ENCODE measurements at places on chromosomes 6 and 20. TPM values are rescaled to one million over a fixed set of nuclear protein-coding genes. Genes with fewer than 3 reads are reported as not detected.

JPH2 gene
- 117 TPM for total RNA-seq

GSTA1 gene
- total RNA-seq, result not detected

DNA sequence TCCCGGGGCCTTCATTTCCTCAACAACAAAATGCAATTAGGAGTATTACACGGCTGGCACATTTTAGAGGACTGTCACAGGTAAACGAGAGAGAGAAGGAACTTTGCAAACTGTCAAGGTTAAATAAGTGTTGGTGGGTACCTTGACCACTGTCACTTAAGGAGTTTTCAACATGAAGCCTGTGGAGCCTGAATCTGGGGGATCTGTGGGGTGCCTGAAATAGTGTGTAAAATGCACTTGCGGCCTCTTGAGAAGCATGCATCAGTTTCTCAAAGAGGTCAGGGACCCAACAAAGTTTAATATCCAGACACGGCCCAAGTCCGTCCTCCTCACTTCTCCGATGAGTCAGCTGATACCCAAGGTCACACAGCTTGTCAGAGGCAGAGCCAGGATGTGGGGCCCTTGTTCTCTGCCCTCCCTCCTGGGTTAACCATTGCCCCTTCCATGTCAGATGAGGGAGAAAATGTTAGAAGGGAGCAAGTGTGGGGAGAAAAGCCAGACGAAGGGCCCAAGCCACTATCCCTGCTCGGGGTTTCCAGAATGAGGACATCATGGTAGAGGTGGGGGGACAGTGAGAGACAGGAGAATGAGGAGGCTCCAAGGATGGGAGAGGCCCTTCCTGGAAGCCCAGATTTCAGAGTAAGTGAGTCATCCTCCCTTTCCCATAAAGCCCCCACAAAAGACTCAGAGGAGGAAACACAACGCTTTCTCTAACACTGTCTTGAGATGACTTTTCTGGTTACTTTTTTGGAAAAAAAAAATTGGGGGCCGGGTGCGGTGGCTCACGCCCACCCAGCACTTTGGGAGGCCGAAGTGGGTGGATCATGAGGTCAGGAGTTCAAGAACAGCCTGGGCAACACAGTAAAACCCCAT lies 42.2 kb downstream of the C6orf132 start:
- H3K4me1 ChIP-seq, result peaks cover 3% of the 10 kb centered on the region
- H3K27ac ChIP-seq, result peak overlapping the region; percentile 16
- DNase-seq, result no peak

DNA sequence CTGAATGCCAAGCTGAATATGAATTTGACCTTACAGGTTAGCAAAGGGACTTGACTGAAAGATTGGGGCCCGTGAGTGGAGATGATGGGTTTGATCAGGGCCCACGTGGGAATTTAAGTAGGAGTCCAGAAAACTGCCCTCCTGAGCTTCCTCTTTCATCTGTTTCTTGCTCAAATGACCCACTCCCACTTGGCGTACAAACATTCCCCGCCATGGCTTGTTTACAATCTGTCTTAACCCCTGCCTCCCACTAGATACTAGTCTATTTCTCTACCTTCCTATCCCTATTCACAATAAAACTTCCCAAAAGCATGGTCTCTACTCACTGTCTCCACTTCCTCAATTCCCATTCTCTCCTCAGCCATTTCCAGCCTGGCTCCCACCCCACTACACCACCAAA lies 9.4 kb downstream of the MMP9 start:
- H3K27me3 ChIP-seq, result peaks cover 88% of the 10 kb centered on the region
- no peak overlapping the region for H3K27ac ChIP-seq
- no peak for DNase-seq
- H3K36me3 ChIP-seq, result no peaks in the 10 kb centered on the region

DNA sequence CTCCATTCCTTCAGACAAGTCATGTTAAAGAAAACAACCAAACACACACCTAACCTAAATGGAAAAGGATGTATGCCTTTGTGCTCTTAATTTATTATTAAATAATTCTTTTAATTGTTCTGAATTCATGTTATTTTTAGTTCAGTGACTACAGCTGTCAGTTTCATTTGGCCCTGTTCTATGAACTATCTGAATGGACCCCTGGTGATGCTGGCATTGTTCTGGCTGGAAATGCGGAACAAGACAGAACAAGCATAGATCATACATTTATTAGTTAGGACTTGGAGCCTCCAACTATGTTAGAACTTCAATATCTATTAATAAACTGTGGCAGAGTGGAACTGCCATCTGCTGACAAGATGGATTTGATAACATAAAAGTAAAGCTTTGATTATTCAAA lies 5.7 kb downstream of the MAP3K7 start:
- DNase-seq, result no peak
- H3K4me1 ChIP-seq, result peaks cover 41% of the 10 kb centered on the region
- no peak overlapping the region for H3K27ac ChIP-seq

- H3K4me1 ChIP-seq, result peaks cover 13% of the 10 kb centered on the region
- no peak overlapping the region for H3K4me3 ChIP-seq
Observed at GRCh38 chr6:139602577-139602976, 228.1 kb upstream of the CITED2 start.

GRCh38 chr6:143621876-143622605 lies 55.7 kb upstream of the PHACTR2 start:
- H3K4me1 ChIP-seq, result no peaks in the 10 kb centered on the region
- H3K27ac ChIP-seq, result no peak overlapping the region
- H3K4me3 ChIP-seq, result no peak overlapping the region
- DNase-seq, result no peak
- H3K27me3 ChIP-seq, result no peaks in the 10 kb centered on the region

DNA sequence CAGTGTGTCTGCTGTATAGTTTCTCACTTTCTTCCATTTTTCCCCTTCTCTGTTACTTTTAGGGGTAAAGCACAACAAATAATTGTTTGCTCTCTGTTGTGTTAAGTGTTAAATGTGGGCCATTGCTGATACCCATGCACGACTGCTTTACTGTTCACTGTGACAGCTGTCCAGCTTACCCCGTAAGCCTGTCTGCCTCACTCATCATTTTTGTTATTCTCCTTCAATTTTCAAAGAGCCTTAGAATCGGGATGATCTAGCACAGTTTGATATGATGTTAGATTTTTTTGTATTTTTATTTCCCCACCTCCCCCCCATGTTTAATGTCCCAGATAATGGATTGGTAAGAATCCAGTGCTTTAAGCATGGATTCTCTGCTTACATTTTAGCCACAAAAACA lies 41.2 kb upstream of the MLIP start:
- H3K4me1 ChIP-seq, result no peaks in the 10 kb centered on the region
- H3K27me3 ChIP-seq, result no peaks in the 10 kb centered on the region

DNA sequence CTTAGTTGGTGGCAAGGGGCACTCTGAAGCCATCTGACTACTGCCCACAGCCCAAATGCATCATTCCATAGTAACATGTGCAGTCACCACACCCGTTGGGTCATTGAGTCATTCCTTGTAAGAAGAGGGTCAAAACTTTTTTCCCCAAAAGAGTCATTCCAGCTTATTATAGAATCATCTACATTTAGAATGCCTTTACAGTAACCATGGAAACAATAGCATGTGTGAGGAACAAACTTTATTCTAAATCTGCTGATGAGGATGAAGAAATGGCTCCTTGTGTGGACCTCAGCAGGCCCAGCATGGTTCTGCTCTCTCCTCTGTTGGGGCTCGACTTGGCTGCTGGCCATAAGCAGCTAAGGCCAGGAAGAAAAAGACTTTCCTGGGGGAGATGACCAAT lies 111.2 kb upstream of the PTPRT start:
- no peaks in the 10 kb centered on the region for H3K36me3 ChIP-seq
- H3K4me3 ChIP-seq, result no peak overlapping the region
- H3K27ac ChIP-seq, result no peak overlapping the region
- DNase-seq, result no peak
- peaks cover 5% of the 10 kb centered on the region for H3K27me3 ChIP-seq

DNA sequence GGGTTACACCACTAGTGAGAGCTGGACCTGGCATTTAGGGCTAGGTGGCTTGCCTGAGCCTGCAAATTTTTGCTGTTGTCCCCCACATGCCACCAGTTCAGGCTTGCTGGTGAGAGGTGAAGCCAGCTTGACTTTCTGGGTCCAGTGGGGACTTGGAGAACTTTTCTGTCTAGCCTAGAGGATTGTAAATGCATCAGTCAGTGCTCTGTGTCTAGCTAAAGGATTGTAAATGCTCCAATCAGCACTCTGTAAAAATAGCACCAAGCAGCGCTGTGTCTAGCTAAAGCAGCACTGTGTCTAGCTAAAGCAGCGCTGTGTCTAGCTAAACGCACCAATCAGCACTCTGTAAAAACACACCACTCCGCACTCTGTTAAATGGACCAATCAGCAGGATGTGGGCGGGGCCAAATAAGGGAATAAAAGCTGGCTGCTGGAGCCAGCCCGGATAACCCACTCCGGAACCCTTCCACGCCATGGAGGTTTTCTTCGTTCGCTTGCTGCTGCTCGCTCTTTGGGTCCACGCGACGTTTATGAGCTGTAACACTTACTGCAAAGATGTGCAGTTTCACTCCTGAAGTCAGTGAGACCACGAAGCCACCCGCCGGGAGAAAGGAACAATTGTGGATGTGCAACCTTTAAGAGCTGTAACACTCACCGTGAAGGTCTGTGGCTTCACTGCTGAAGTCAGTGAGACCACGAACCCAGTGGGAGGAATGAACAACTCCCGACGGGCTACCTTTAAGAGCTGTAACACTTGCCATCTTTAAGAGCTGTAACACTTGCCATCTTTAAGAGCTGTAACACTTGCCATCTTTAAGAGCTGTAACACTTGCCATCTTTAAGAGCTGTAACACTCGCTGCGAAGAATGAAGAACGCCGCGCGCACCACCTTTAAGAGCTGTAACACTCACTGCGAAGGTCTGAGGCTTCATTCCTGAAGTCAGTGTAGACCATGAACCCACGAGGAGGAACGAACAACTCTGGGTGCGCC lies 27.3 kb downstream of the GMPR start:
- H3K4me3 ChIP-seq, result no peak overlapping the region
- no peak for DNase-seq
- no peak overlapping the region for H3K27ac ChIP-seq
- no peaks in the 10 kb centered on the region for H3K36me3 ChIP-seq
- H3K4me1 ChIP-seq, result no peaks in the 10 kb centered on the region
- no peaks in the 10 kb centered on the region for H3K27me3 ChIP-seq

DNA sequence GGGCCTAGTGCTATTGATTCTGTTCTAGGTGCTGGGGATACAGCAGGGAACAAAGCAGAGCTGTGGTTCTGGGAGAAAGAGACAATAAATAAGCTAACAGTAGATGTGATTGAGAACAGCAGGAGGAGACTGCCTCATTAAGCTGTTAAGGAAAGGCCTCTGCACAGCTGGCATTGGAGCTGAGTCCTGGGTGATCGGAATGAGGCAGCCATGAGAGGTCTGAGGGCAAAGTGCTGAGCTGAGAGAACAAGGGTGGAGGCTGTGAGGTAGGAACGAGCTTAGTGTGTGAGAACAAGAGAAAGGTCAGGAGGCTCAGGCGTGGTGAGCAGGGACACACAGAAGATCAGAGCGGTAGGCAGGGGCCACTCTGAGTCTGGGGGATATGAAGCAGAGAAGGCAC lies 18.3 kb downstream of the DDX27 start:
- no peak overlapping the region for H3K27ac ChIP-seq
- H3K4me1 ChIP-seq, result no peaks in the 10 kb centered on the region
- H3K4me3 ChIP-seq, result no peak overlapping the region
- H3K27me3 ChIP-seq, result no peaks in the 10 kb centered on the region
- peaks cover 13% of the 10 kb centered on the region for H3K36me3 ChIP-seq

GRCh38 chr20:7497985-7498384 lies 442.3 kb downstream of the HAO1 start:
- H3K27me3 ChIP-seq, result no peaks in the 10 kb centered on the region
- H3K4me3 ChIP-seq, result no peak overlapping the region
- no peak overlapping the region for H3K27ac ChIP-seq
- DNase-seq, result no peak
- peaks cover 7% of the 10 kb centered on the region for H3K4me1 ChIP-seq

GRCh38 chr6:162226803-162227202 lies 500.8 kb downstream of the PRKN start:
- H3K4me3 ChIP-seq, result no peak overlapping the region
- peak; percentile 17 for DNase-seq
- peaks cover 29% of the 10 kb centered on the region for H3K4me1 ChIP-seq
- H3K36me3 ChIP-seq, result no peaks in the 10 kb centered on the region

GRCh38 chr20:9516234-9516871 lies 2.0 kb downstream of the LAMP5 start:
- H3K27me3 ChIP-seq, result peaks cover 6% of the 10 kb centered on the region
- H3K4me1 ChIP-seq, result peaks cover 4% of the 10 kb centered on the region
- H3K4me3 ChIP-seq, result no peak overlapping the region
- DNase-seq, result no peak
- H3K36me3 ChIP-seq, result no peaks in the 10 kb centered on the region

DNA sequence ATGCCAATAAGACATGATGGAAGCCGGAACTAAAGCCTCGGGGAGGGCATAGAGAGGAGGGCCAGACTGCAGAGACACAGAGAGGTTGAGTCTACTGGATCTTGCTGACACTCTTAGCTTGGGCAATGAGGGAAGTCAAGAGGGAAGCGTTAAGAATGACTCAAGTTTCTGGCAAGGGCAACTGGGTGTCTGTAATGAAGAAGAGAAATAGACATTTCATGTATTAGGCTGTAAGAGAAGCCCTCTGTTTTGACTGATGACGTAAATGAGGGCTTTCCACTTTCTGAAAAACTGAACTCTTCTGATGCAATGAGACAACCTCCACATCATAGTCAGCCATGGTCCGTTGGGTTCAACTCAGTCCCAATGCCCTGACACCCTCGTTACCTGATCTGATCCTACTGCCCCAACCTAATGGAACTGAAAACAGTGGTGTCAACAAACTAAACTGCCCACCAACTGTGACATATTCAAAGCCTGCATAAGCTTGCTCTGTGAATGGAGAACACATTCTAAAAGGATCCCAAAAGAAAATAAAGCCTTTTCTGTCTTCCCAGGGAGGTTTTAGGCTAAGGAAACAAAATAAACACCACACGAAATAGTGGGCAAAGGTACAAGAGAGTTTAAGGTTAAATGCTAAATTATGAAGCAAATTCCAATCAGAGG lies 45.8 kb upstream of the PNRC1 start:
- peak; percentile 30 for DNase-seq
- H3K36me3 ChIP-seq, result no peaks in the 10 kb centered on the region
- no peak overlapping the region for H3K4me3 ChIP-seq
- H3K27ac ChIP-seq, result peak overlapping the region; percentile 83
- peaks cover 20% of the 10 kb centered on the region for H3K4me1 ChIP-seq
- H3K27me3 ChIP-seq, result no peaks in the 10 kb centered on the region
